ENCODE measurements at places on chromosomes 5 and 9.
A peak's percentile ranks its signal among the peaks of the same experiment; 100 is the strongest.

DNA sequence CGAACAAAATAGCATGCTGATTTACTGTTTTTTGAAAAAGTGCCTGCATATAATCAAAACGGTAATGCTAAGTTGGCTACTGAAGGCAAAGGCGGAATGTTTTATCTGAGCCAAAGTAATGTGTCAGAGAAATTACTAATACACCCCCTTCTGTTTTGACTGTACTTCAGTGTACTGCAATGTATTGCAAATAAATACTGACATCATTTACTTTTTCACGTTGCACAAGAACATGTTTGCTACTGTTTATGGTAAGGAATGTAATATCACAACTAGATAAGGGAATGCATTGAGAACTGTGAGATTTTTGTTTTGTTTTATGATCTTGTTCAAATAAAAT lies 813 bp upstream of the AGTPBP1 start:
- DNase-seq = peak; percentile 44

- peak; percentile 55 for DNase-seq
Measured at GRCh38 chr5:141512911-141513626, 24.2 kb downstream of the PCDHGC5 start.

- peak; percentile 18 for DNase-seq
Measured at GRCh38 chr5:90484540-90484939, 9.9 kb downstream of the POLR3G start.

GRCh38 chr9:98791608-98792490 lies 4.5 kb downstream of the ANKS6 start:
- DNase-seq = no peak

- DNase-seq = no peak
Measured at GRCh38 chr9:129069862-129070641, 10.9 kb upstream of the DOLPP1 start.

- DNase-seq = peak; percentile 4
Measured at GRCh38 chr9:99594056-99594780, 227.5 kb upstream of the NR4A3 start.

- DNase-seq = peak; percentile 81
Measured at GRCh38 chr5:151081431-151082281, 822 bp upstream of the TNIP1 start.

- DNase-seq = no peak
Measured at GRCh38 chr5:154575546-154576428, 97.8 kb upstream of the HAND1 start.

DNA sequence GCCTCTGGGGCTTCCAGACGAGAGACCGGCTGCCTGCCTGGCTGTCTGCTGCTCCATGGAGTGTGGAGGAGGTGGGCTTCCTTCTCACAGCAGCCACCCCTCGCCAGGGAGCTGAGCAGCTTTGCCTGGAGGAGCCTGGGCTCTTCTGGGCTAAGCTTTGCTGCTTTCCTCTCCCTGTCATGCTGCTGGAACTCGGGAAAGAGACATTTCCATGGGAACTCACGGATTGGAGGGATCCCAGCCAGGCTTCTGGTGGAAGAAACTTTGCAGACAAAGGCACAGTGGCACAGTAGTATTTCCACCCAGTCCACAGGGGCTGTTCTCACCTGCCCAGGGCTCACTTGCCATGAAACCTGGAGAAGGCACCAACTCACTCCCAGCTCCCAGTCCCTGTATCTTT lies 5.6 kb upstream of the NTNG2 start:
- DNase-seq = no peak

GRCh38 chr5:170634256-170634990 lies 130.6 kb downstream of the KCNIP1 start:
- no peak for DNase-seq

GRCh38 chr9:22049411-22049810 lies 40.3 kb upstream of the CDKN2B start:
- peak; percentile 33 for DNase-seq

DNA sequence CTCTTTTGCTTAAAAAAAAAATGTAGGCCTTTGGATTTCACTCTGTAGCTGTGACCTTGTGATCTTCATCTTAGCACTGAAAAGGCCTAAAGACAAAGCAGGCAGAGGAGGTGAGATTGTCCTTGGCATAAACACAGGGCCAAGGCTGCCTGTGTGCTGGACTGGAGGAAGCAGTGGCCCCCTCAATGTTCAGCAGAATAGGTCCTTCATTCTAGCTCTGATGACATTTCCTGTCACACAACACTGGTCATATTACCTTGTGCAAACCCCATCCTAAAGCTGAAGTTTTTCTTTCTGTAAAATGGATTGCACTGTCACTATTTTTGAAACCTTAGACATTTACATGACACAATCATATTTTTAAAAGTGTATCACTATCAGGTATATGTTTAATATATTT lies 147.4 kb downstream of the INSYN2B start:
- DNase-seq = no peak

DNA sequence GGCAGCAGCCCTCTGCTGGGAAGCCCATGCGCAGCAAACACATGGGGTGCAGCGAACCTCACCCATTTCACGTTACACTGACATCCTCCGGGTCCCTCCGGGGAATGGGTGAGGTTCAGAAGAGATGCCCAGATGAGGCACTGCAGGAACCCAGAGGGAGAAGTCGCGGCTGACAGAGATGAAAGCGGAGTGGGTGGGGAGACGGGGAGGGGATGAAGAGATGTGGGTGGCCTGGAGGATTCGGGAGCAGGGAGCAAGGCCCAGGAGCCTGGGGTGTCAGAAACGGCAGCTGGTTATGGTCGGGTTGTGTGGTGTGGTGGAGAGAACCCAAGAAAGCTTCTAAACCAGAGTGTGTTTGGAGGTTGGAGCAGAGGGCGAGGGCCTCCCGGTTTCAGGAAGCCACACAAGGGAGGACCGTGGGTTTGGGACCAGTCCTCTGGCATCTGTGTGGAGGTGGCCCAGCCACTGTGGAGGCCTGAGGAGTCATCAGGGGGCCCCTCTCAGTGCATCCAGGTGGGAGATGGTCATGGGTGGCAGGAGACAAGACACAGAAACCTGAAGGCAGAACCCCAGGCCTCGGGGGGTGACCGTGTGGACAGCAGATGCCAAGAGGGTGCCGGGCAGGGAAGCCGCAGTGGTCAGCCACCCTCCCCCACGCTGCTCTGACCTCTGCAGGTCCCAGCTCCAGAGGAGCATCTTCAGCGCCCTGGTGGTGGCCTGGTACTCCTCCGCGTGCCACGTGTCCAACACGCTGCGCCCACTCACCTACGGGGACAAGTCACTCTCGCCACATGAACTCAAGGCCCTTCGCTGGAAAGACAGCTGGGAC lies 8.6 kb downstream of the UCK1 start:
- no peak for DNase-seq

- no peak for DNase-seq
Measured at GRCh38 chr5:171310819-171311321, 1.8 kb downstream of the TLX3 start.

DNA sequence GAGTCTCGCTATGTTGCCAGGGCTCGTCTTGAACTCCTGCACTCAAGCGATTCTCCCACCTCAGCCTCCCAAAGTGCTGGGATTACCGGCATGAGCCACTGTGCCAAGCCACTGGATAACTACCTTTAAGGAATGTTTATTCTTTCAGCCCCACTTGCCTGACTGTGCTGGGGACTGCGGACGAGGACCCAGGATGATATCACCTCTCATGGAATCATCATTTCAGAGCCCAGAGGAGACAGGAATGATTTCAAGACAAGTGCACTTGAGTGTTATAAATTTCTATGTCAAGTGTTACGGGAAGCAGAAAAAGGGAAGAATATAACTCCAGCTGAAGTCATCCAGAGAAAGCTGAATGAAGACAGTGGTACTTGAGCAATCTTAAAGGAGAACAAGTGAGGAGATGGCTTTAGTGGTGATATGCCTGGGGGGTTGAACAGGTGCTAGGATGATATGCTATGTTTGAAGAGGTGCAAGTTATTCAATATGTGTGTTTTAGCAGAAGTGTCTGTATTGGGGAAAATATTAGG lies 109.3 kb downstream of the DCP2 start:
- no peak for DNase-seq

DNA sequence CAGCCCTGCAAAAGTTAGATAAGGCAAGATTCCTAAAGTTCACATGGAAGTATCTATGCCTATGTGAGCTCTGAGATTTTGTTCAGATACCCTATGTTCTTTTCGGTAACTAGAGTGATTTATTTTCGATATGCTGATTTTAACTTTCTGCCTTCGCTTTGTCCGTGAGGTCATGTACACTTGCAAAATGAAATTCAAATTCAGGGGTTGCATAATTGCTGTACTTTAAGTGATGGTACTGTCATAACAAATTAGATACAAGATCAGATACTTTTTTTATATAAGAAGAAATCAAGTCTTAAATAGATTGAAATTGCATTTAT lies 350 bp upstream of the ECPAS start:
- DNase-seq = no peak

DNA sequence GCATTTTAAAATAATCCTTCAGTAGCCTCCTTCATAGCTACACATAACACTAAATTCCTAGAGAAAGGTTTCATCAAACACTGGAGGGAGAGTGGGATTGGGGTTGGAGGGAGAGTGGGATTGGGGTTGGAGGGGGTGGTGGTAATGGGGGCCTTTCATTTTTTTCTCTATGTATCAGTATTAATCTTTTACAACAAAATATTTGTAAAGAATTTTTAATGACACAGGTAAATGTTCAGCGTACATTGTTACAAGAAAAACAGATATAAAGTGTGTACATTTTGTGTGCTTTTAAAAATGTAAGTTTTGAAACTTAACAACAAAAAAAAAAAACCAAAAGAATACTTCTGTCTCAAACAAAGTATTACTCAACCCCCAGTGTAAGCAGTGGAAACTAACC lies 266.4 kb downstream of the DENND1A start:
- no peak for DNase-seq

GRCh38 chr5:159511570-159511969 lies 181.3 kb upstream of the IL12B start:
- DNase-seq = peak; percentile 79

DNA sequence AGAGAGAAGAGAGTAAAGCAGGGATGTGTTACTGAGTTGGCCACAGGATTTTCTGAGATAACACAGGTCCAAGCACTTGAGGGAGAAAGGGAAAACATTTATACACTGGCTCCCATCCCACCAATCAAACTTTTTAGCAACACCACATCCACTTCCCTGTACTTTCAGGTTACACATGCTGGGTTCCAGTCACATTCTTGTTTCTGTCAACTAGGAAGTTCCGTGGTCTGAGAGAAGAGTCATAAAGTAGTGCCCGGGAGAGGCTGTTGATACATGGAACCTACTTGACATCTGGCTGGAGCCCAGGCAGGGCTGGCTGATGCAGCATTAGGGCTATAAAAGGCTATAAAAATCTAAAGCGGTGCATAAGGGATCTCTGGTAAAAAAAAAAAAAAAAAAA lies 473.9 kb upstream of the COX7C start:
- DNase-seq = no peak

DNA sequence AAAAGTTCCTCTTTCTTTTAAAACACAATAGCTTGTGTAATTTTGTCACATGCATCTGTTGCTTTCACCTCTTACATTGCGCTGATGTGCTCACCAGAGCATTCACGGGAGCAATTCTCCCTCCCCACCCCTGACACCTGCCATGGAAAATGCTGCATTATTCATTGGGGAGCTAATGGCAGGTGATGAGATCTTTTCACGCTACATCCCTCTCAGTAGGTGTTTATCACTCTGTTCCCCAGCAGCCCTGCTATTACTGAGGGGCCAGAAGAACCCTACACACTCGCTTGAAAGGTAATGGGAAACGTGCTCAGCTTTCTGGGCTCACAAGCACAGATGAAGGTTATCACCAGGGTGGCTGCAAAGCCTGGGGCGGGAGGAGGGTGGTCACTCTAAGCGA lies 398.0 kb downstream of the PSAT1 start:
- no peak for DNase-seq

GRCh38 chr5:117947836-117948235 lies 1040.5 kb downstream of the DTWD2 start:
- no peak for DNase-seq

GRCh38 chr5:72224946-72225463 lies 95.0 kb downstream of the MRPS27 start:
- DNase-seq = peak; percentile 78

DNA sequence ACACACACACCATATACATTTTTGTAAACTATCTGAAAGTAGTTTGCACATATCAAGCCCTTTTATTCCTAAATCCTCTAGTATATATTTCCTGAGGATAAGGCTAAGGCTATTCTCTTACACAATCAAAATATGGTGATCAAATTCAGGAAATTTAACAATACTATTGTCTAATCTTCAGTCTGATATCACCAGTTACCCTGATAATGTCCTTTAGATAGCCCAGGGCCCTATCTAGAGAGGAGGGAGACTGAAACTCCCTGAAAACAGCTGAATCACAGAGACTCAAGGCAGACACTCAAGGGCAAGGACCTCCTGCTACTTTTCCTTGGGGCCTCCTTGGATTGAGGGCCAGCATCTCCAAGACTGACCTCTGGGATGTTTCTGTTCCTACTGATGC lies 30.4 kb downstream of the PTTG1 start:
- no peak for DNase-seq

DNA sequence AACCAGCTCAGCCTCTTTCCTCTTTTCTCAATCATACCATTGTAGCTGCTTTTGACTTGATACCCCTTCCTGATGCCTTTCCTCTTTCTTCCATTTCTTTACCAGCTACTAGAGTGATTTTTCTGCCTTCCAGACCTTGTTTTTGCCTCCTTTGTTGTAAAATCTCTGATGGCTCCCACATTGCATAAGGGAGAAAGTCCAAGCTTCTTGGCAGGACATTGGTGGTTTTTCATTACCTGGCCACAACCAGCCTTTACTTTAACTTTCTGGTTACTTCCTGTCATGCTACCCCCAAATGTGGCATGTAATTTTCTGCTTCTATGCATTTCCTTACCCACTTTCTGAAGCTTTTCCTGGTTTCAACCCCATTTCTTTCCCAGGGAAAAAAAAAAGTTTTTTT lies 452.5 kb downstream of the TMEM38B start:
- no peak for DNase-seq

All from EH (cell line).